ENCODE measurements at places on chromosomes 4 and X. TPM values are rescaled to one million over a fixed set of nuclear protein-coding genes. Genes with fewer than 3 reads are reported as not detected.
A peak's percentile ranks its signal among the peaks of the same experiment; 100 is the strongest.

The CHM gene
- 32.9 TPM for total RNA-seq

DNA sequence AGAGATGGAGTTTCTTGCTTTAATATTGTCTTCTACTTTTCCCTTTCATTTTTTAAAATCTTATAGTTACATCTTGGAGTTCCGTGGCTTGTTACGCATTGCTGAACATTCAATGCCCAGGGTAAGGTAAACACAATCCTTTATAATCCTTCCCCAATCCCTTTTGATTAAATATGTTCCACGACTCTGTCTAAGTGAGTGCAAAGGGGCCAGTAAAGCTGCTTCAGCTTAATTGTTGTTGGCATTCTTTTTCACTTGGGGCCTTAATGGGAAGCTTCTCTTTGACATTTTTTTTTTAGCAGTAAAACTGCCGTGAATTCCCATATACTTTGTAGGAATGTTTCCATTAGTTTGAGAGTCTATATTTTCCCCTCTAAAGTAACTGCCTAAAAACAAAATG is 1028.1 kb downstream of the C4orf33 start:
- DNase-seq = no peak

The XAGE1B gene
- total RNA-seq = not detected

- DNase-seq = no peak
These were observed 84.0 kb upstream of the HPF1 start for GRCh38 chr4:169841776-169842175.

DNA sequence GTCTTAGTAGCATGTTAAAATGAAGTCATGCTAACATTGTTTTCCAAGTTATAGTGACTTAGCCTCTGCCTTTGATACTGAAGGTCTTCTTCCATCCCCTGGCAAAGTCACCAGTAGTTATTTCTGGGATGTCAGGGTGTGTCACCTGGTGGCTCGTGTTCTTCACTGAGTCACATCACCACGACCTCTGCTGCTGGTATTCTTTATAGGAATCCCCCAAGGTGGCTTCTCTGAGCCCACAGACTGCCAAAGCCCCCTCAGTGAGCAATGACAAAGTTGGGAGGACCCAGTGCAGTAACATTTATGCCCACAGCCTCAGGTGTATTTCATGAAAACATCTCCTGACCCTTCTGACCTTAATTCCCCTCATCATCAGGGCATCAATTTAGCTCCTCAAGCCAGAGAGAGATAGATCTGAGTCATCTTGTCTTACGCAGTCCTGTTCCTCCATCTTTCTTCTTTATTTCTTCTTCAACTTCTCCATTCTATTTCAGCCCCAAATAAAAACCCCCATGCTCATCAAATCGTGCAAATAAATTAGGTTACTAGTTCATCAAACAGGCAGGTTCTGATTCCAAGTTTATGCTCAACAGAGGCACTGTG is 29.3 kb upstream of the GPRIN3 start:
- no peak for DNase-seq

GRCh38 chrX:107935664-107936433 is 46.3 kb downstream of the TEX13B start:
- DNase-seq = no peak

- DNase-seq = no peak
These were observed 180.0 kb downstream of the WDFY3 start for GRCh38 chr4:84786478-84786877.

- DNase-seq = no peak
These were observed 350.0 kb downstream of the SLC7A11 start for GRCh38 chr4:137892134-137892533.

The PAGE2 gene
- not detected for total RNA-seq

- no peak for DNase-seq
These were observed 36.8 kb downstream of the FABP2 start for GRCh38 chr4:119284876-119285780.

GRCh38 chr4:167032871-167033270 is 201.4 kb downstream of the SPOCK3 start:
- DNase-seq = no peak

GRCh38 chr4:20433097-20433705 is 181.5 kb downstream of the SLIT2 start:
- no peak for DNase-seq

The UBA1 gene
- total RNA-seq = 279 TPM

- DNase-seq = no peak
These were observed 13.0 kb upstream of the CXorf38 start for GRCh38 chrX:40660381-40660780.

The APEX2 gene
- total RNA-seq = 7.3 TPM

GRCh38 chr4:1870328-1870577 is 940 bp upstream of the NSD2 start:
- peak; percentile 80 for DNase-seq

DNA sequence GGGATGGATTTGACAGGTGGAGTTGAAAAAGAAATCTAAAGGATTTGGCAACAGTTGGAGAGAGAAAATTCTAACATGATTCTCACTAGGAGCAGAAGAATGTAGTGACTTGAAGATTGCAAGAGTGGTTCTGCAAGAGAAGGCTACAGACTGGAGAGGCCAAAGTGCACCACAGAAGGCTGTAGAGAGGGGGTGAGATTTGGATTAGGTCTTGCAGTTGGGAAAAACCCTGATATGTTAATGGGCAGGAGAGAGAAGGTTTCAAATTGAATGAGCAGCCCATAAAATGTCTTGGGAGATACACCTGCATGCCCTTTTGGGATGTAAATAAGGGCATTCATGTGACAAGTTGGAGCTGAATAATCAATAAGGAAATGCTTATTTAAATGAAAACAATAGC is 14.7 kb upstream of the VEGFD start:
- DNase-seq = no peak

The MSX1 gene
- total RNA-seq = 5.3 TPM

DNA sequence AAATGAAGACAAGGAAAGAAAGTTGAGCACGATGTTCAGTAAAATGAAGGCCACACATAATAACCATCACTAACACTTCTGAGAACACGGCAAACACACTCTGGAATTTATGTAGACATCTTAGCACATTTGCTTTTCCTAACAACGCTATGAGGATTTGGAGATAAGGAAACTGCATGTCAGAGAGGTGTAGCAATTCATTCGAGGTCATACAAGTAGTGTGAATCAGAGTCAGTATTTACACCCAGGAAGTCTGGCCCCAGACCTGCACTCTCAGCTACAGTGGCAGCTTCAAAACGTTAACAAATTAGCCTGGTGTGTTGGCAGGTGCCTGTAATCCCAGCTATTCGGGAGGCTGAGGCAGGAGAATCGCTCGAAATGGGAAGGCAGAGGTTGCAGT is 253.4 kb downstream of the PDGFC start:
- DNase-seq = no peak

DNA sequence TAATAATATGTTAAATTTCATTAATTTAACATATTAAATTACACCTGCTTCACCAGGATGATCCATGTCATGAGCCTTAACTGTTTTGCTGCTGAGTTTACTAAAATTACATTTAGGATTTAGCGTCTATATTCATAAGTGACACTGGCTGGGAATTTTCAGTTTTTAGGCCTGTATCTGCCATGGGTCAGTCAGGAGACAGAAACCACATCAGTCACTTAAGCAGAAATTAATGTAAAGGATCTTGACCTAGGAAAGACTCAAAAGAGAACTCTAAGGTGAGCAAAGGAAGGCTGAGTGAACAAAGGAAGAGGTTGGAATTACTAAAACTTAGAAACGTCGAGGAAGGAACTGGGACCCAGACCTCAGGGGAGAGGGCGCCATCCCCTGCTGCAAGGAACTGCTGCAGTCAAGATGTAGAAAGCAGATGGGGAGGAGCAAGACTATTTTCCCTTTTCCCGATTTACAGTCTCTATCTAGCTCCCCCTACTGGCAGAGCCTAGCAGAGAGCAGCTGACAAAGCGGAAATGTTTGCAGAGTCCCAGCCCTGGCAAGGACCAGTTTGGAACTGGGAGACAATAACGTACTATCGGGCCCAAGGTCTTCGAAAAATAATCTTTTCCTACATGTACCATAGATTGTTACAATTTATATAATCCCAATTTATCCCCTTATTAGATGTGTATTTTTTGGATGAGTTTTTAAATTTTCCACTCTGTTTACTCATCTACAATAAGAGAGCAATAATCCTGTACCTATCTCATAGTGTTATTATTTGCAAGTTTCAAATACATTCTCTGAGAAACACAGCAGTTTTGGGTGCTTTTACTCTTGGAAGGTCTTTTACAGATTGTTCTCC is 22.6 kb upstream of the RBBP7 start:
- DNase-seq = peak; percentile 58

DNA sequence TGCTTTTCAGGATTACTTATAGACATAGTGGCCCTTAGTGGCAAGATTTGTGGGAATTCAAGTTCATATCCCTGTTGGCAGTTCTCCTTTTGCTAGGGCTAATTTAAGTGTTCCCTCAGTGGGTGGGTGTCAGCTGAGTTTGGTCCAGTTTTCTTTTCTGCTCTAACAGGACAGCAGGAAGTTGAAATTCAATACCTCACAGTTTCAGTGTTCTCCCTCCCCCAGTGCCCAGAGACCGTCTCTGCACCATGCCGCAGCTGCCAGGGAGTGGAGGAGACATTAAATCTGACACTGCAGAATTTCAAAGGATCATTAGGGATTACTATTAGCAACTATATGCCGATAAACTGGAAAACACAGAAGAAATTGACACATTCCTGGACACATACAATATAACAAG is 50.7 kb downstream of the UBE2NL start:
- no peak for DNase-seq

GRCh38 chrX:78019586-78020483 is 50.4 kb upstream of the PGAM4 start:
- no peak for DNase-seq

DNA sequence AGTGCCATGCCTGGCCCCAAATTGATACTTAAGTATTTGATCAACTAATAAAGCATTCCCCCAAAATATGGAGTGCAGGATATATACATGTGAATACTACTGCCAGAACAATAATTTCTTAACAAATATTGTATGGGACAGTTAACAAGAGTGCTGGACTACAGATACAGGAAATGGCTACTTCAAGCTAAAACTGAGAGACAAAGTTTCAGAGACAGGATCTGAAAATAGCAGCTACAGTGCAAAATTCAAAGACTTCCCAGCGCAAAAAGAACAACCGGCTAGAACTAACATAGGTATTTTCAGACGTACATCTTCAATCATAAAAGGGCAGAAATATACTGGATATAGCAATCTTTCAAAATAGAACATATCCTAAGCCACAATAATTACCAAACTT is 6.3 kb downstream of the ATRX start:
- no peak for DNase-seq

- no peak for DNase-seq
These were observed 91.8 kb upstream of the ATXN3L start for GRCh38 chrX:13411496-13412207.

- no peak for DNase-seq
These were observed 932.1 kb upstream of the SLIT2 start for GRCh38 chr4:19319607-19320006.

GRCh38 chr4:42148425-42148824 is 4.0 kb downstream of the BEND4 start:
- no peak for DNase-seq

GRCh38 chr4:94931626-94932025 is 173.9 kb downstream of the BMPR1B start:
- no peak for DNase-seq

The CXCL11 gene
- not detected for total RNA-seq

The OPHN1 gene
- total RNA-seq = 28.1 TPM

GRCh38 chr4:36676139-36677050 is 395.0 kb downstream of the DTHD1 start:
- peak; percentile 52 for DNase-seq

DNA sequence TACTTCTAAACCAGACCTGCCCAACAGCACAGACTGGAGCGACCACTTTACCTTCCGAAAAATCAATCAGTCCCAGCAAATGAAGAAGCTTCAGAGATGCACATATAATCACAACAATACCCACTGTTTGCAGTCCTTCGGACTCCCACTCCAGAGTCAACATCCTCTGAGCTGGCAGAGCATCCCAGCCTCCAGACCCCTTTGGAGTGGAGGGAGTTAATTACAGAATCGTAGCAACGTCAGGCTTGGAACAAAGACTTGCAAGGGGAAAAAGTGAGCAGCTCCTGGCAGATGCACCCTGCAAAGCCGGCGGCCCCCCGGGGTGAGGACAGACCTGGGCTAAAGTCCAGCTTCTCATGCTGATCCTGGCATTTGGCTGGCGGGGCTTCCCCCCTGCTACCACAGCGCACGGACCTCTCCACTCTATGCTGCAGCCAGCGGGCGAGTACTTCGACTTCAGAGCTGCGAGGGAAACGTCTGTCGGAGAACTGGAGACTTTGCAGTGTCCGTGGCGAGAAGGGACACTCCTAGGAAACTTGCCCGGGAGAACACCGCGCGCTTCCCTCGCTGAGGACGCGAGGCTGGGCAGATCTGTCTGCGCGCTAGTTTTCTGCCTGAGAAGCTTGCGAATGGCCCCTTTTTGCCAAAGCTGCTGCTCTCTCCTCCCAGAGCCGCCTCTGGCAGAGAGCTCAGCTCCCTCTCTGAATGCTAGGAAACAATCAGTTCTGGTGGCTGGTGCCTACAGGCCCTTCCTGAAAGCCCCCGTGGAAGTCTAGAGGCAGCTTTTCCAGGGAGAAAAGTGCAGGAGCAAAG is 283.7 kb downstream of the PACRGL start:
- DNase-seq = peak; percentile 54

DNA sequence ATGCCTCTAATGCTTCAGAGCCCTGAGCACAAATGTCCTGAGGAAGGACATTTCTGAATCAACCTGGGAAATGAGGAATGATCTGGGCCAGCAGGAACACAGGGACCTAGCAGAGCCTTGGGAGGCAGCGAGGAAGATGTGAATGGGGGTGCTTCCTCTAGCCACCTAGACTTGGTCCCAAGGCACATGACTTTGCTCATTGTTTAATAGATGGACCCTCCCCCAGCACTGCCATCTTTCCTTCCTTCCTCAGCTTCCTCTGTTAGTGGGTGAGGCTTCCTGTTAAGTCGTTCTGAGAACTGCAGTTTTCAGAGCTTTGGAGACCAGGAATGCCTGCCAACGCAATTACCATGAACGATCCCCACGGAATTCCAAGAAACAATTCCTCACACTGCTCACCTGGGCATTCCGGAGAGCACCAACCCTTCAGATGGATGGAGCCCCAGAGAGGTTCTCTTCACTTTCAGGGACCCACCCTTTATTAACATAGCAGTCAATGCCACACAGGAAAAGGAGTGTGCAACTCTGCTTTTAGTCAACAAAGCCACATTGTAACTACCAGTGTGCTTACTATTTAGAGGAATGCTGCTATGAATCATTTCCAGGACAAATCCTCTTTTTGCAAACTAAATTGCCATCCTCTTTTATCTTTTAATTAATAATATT is 48.5 kb upstream of the STIM2 start:
- DNase-seq = no peak

- DNase-seq = no peak
These were observed 5.1 kb downstream of the PF4 start for GRCh38 chr4:73976716-73977115.

The GC gene
- total RNA-seq = not detected

GRCh38 chr4:8699479-8700145 is 107.0 kb downstream of the CPZ start:
- peak; percentile 39 for DNase-seq

GRCh38 chr4:55876387-55876786 is 22.9 kb downstream of the EXOC1 start:
- DNase-seq = no peak

The KLF8 gene
- 7.5 TPM for total RNA-seq

Measured in dorsolateral prefrontal cortex (tissue), 122 donors.